ENCODE measurements at places on chromosomes 5 and 9.
A peak's percentile ranks its signal among the peaks of the same experiment; 100 is the strongest.

DNA sequence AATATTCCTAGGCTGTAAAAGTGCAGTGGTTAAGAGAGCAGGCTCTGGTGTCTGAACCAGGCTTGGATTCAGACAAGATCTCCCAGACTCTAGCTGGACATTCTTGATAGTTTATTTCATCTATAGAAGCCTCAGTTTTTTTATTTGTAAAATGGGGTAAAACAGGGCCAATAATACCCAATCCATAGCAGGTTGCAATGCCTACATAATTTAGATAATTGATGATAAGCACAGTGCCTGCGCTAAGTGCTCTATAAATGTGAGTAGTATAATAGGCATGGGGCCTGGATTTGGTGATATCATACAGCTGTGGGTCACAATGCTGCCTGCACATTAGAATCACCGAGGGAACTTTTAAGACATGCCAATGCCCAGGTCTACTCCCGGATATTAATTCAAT lies 603.5 kb downstream of the ISL1 start:
- no peak for DNase-seq

GRCh38 chr5:158621391-158621790 lies 478.3 kb downstream of the EBF1 start:
- no peak for DNase-seq

DNA sequence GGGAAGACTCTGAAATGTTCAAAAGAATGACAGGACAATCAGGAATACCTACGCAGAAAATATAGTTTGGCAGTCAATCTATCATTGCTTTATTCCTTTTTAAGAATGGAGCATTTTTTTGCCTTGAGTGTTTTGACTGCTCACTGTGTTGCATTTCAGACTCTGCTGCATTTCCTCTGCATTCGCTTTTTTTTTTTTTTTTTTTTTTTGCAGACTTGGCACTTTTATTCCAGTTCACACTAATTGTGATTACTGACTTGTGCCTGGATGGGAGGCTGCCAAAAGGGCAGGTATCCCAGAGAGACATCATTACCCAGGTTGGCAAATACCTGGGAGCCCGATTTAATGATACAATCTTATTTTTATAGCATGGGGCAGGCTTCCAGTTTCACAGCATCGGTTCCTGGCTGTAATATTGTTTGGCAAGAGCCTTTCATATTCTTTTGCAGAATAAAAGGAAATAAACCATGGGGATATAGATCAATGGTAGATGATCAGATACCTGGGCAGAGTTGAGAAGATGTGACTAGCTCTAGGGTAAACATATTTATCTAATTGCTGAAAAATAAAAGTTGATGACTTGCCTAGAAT lies 1132.6 kb downstream of the MAT2B start:
- no peak for DNase-seq

- DNase-seq = no peak
These were observed 76.1 kb downstream of the TLE1 start for GRCh38 chr9:81613002-81613812.

DNA sequence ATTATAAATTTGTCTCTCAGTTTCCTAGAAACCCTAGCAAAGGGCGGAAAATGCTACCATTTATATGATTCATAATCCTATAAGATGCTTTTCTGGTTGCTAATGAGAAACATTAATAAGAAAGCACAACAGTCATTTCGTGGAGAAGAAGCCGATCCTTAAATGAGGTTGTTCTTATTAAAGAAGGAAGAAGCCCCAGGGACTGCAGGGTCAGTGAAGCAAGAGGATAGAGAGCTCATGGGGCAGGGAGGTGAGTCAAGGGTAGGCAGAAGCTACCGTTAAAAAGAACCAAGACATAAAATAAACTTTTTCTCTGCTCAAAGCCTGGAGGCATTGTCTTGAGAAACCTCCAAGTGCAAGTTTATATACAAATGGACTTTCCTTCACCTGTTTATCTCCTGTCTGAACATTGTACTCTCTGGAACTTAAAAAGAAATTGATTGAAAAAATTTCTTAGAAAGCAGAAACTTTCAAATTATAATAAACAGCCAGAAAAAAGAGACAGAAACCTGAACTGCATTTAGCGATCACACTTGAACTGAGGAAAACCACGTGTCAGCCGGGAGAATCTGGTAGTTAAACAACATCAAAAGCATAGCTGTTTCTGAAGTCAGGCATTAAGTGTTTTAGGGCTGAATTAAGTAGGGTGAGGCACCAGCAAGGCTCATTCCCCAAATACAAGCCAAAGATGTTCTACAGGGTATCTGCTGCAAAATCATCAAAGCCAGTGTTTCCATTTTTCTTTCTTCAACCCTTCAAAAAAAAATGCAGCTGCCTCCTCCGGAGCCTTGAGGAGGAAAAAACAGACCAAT lies 21.9 kb downstream of the HTR4 start:
- no peak for DNase-seq

- no peak for DNase-seq
These were observed 123.2 kb downstream of the DOCK2 start for GRCh38 chr5:169760229-169760628.

GRCh38 chr9:135820661-135821060 lies 86.7 kb downstream of the CAMSAP1 start:
- DNase-seq = no peak

DNA sequence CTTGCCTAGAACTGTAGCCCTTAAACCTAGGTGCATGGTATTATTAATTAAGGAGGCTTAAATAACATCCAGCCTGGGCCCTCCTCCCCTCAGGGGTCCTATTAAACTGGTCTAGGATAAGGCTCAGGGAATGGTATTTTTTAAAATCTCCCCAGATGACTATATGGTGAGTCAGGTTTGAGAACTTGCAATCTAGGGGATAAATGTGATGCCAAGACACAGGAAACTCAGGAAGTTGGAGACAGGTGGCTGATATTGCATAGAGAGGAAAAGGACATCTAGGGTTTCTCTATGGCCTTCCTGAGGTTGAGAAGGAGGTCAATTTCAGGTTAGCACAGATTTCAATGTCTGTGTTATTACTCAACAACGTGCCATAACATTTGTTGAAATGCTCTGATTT lies 581.0 kb downstream of the TLE1 start:
- DNase-seq = no peak

GRCh38 chr9:129900263-129901027 lies 65.2 kb downstream of the USP20 start:
- no peak for DNase-seq

DNA sequence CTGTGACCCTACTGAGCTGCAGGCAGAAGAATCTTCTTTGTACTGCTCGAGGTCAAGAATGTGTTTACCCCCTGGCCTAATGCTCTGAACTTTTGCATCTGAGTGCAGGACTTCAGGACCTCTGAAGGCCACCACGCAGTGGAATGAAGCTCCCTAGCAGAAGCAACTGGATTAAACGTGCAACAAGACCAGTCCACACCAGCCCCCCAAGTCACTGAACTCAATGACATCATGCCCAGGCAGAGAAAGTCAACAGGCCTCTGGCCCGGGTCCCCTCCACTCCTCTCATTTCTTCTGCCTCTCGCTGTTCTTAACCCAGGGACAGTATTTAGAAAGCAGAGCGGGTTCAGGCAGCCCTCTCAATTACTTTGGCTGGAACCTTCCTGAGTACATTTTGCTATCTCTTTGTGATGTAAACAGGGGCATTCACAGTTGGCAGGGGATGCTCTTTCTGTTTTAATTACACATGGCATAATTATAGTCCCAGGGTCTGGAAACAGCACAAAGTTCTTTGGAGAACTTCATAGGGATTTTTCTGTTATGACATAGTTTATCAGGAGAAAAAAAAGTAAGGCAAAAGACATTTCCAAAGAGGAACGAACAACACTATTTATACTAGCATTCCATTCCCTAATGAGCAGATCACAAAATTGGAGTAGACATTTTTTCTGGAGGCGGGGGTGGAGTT lies 108.2 kb upstream of the SPATA31D4 start:
- DNase-seq = no peak

DNA sequence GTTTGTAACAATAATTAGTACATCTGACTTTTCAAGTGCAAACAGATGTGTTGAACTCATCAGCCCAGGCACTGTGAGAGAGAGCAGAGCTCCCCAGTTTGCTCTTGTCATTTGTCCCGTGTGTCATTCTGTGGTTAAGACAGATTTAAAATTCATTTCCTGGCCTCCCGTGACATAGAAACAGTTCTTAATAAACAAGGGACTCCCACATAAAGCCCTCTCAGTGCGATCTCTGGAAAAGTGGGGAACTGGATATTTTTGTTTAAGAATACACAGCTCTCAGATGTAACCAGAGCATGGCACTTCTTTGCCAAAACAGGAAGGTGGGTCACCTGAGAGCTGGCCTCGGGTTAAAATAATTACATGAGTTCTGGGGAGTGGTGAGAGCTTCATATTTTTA lies 58.6 kb downstream of the PRKACG start:
- DNase-seq = no peak

DNA sequence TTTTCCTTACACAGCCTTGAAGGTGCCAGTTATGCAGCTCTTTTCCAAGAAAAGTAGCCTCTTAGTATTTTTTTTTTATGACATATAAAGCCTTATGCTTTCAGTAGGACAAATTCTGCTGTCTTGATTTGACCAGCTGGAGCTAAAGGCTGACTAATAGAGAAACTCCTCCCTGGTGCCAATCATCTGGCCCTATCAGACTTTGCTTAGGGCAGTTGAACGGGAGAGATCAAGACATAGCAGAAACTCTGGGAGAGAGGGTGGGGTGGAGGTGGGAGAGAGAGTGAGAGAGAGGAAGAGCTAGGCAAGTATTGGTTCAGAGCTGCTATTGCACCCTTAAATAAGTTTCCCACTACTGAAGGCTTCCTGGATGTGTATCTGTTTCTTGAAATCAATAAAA lies 100.2 kb downstream of the SEC61B start:
- DNase-seq = no peak

DNA sequence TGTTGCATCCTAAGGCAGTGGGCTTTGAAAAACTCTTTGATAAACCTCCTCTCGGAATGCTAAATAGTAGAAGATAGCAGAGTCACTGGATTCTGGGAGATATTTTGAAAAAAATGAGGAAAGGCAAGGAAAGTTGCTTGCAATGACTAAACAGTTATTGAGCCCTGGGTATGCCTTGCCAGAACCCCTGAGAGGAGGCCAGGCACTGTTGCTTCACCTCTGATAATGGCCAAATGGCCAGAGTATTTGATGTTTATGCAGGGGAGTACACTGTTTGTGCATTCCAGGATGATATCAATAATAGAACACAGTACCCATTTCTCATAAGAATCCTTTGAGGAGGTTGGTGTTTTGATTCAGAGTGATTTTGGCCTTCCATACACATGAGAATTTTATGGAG lies 935.1 kb upstream of the WWC1 start:
- DNase-seq = no peak

DNA sequence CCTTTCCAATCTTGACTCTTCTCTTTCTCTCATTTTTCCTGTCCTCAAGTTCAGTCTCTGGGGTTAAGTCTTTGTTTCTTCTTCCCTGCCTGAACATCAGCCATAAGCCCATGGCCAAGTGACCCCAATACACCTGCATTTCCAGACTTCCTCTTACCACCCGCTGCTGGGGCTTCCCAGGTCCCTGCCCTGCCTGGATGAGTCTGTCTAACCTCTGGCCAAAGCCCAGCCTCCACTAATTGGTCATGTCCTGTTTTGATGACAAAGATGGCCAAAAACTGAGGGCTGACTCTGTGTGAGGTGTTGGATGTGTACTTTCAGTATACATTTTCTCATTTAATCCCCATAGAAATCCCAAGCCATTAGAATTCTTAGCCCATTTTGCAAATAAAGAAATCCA lies 47.3 kb downstream of the SH3TC2 start:
- DNase-seq = no peak

- DNase-seq = no peak
These were observed 1124.6 kb downstream of the DTWD2 start for GRCh38 chr5:117863586-117864296.

- DNase-seq = no peak
These were observed 45.9 kb downstream of the AMBP start for GRCh38 chr9:114031948-114032840.

DNA sequence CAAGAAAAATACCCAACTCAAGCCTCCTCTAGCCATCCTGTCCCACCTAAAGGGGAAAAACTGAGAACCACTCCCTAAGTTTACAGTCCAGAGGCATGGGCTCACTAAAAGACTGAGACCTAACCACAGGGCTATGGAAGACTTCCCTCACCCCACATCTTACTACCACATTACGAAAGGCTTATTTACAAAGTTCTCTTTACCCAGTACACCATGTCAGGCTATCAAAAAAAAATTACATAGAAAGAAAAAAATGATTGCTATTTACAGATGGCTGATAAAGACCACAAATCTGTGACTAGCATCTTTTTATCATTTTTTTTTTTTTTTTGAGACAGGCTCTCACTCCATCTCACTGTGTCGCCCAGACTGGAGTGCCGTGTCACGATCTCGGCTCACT lies 69.7 kb upstream of the TNPO1 start:
- no peak for DNase-seq

DNA sequence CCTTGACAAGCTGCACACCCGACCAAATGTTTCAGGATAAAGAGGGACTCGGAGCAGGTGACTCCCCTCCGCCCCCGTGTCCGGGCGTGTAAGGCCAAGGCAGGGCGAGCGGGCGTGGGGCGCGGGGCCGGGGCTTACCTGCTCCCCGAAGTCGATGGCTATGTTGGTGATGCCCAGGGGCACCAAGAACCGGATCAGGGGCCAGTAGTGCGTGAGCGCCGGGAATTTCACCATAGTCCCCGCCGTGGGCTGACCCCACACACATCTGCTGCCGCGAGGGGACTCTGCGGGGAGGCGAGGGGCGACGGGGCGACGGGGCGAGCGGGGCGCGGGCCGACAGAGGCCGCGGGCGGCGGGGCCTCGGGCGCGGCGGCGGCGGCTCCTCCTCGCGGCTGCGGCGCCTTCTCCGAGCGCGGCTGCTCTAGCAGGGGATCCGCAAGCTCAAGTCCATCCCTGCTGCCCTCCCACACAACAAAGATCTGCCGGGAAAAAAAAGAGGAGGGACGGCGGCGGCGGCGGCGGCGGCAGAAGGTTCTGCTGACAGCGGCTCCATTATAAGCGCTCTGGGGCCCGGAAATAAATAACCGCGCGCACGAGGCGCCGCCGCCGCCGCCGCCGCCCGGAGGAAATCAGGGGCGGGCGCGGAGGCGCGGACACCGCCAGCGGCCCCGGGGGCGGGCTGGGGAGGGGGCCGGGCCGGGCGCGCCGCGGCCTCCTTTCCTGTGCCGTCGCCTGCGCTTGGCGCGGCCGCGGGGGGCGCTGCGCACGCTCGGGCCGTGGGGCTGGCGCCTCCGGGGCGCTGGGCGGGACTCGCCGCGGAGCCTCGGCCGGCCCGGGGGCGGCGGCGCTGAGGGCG lies at the start of gene ANKH:
Gene ANKH (minus strand): TSS at position 565 of the 856 bp plus-strand sequence. CDS start 331 bp downstream, at position 234.
- DNase-seq = peak; percentile 90

- no peak for DNase-seq
These were observed 10.1 kb downstream of the ABCA2 start for GRCh38 chr9:137017791-137018497.

GRCh38 chr9:126965541-126966428 lies 51.2 kb downstream of the RALGPS1 start:
- DNase-seq = peak; percentile 62

- DNase-seq = no peak
These were observed 298.5 kb upstream of the MSX2 start for GRCh38 chr5:174425964-174426290.
